ENCODE measurements at places on chromosomes 16 and 17. TPM values are rescaled to one million over a fixed set of nuclear protein-coding genes. Genes with fewer than 3 reads are reported as not detected.
A peak's percentile ranks its signal among the peaks of the same experiment; 100 is the strongest.

DNA sequence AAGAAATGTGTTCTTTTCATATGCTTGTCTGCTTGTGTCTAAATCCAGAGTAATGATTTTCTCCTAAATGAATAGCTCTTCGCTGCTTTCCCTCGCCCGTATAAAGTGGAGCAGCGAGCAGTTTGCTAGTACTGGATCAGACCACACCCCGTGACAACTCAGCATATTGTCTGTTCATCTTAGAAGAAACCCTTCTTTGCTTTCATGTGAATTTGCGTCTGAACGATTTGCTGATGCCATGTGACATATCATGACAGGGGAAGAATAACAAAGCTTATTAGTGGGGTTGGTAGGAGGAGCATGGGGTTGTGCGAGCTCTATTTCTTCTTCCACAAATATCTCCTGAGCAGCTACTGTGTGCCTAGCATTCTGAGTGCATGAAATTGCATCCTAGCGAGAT, 44.1 kb upstream of the CACNG4 start:
- no peaks in the 10 kb centered on the region for H3K36me3 ChIP-seq
- H3K27ac ChIP-seq, result no peak overlapping the region
- peaks cover 12% of the 10 kb centered on the region for H3K27me3 ChIP-seq
- H3K4me3 ChIP-seq, result no peak overlapping the region

Gene GLTPD2
- not detected for total RNA-seq

GRCh38 chr16:84599521-84600202, 18.2 kb downstream of the COTL1 start:
- H3K4me3 ChIP-seq, result peak overlapping the region; percentile 80
- DNase-seq, result peak; percentile 63
- H3K27ac ChIP-seq, result peak overlapping the region; percentile 92
- no peaks in the 10 kb centered on the region for H3K27me3 ChIP-seq
- peaks cover 75% of the 10 kb centered on the region for H3K4me1 ChIP-seq

GRCh38 chr17:74499992-74500391, 31.3 kb downstream of the CD300LB start:
- peaks cover 7% of the 10 kb centered on the region for H3K27me3 ChIP-seq
- no peak overlapping the region for H3K27ac ChIP-seq
- H3K4me1 ChIP-seq, result no peaks in the 10 kb centered on the region
- no peak for DNase-seq
- H3K4me3 ChIP-seq, result no peak overlapping the region

Gene CNTNAP4
- total RNA-seq, result not detected

Measured in activated naive CD8-positive, alpha-beta T cell treated with anti-CD3 and anti-CD28 coated beads, Interleukin-2, amount 10 ng/mL, durations not matched to agents 7 days and 5 days (primary cell).